Vagina (tissue), 2 donors: ENCODE measurements at places on chromosomes 12 and 14.
A peak's percentile ranks its signal among the peaks of the same experiment; 100 is the strongest.

DNA sequence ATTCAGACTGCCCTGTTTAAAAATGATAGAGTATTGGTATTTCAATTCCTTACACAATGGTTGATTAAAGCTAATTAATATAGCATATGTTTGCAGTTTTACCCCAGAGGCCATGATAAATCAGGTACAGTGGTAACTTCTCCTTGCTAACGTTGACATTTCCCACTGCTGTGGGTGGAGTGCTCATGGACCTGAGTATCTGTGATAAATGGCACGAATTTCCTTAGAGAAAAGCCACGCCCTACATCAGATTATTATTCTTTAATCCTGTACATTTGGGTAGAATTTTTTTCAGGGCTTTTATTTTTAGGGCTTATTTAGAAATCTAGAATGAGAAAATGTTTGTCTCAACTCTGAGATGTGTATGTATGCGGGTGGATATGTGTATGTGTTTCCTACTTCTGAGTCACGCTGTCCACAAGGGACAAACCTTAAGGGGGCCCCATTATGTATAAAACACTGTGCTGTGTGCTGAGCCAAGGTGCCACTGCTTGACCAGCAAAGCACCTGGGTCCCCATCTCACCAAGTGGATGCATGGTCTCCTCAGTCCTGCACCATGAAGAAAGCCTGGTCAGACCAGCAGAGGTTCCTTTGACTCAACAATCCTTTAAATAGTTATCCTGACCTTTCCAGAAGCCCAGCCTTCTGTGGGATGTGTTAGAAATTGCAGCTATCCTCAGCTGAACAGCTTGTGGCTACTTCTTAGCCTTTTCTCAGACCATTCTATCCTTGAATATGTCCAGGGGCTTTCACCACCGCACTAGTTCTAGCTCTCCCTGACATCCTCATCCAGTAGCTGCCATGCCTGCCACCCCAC lies 57.9 kb upstream of the STK38L start:
- no peak for DNase-seq

GRCh38 chr12:57089271-57090245 lies 644 bp downstream of the NAB2 start:
- no peak for DNase-seq

- no peak for DNase-seq
Measured at GRCh38 chr12:58412461-58413060, 471.2 kb downstream of the ATP23 start.

GRCh38 chr14:72651714-72652113 lies 242.2 kb downstream of the DPF3 start:
- peak; percentile 49 for DNase-seq

DNA sequence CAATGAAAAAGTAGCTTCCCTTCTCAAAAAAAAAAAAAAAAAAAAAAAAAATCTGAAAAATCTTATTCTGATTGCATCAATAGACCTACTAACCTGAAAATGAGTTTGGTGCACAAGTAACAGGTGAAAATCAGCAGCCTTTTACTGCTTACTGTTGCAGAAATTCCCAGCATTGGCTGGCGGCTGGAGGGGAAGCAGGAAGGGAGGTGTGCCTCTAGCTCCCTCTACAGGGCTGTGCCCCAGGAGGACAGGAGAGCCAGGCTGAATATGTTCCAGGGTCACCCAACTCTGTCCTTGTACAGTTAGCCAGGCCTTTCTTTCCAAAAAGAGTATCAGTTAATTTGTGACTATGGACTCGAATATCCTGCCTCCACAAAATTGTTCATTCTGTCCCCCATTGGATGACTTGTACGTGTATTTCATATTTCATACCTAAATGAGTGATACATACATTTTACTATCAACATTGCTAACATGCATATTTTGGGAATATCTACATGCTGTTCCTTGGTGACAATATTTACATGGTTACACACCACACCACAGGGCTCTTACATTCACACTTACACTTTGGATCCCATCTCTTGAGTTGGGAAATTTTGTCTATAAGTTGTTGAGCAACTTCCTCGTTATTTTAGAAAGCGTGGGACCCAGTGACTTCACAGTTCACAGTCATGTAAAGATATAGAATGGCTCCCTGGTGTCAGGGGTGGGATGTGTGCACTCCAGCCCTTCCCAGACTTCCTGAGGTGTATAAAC lies 124.8 kb downstream of the SAMD4A start:
- DNase-seq = no peak

DNA sequence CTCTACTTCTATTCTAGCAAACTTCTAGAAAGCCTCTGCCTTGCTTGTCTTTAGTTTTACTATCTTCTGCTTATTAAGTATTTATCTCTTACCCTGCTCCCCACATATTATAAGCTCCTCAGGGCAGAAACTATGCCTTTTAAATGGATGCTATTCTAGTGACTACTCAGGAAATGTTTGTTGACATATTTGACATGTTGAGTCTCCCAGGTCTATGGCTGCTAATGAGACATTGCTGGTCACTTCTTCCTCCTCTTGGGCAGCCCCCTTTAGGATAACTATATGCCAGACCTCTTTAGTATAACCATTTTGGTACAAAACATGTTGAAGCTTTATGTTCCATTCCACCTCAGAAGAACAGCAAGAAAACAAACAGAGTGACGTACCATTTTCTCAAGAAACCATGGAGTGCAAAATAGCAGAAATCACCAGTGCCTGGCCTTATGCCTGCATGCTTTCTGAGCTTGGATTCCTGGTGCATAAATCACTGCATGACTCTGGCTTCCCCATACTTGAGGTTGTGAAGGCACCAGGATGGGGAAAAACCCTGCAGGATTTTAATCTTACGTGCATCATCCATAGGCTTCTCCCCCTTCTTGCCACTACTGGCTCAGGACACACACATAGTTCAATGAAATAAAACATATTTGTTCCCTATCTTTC lies 202.6 kb downstream of the TMX1 start:
- DNase-seq = no peak

DNA sequence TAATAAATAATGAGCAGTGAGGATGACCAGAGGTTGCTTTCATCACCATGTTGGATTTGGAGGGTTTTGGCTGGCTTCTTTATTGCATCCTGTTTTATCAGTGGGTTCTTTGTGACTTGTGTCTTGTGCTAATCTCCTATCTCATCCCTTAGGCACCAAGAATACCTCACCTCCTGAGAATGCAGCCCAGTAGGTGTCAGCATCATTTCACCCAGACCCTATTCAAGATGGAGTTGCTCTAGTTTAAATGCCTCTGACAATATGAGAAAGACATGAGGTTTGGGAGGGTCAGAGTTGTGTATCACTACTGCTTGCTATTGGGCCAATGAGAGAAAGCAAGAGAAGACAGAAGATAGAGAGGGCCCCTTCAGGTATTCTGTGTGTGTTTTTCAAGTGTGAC lies 592.2 kb downstream of the ETNK1 start:
- DNase-seq = no peak

GRCh38 chr14:100547633-100548294 lies 39.5 kb downstream of the BEGAIN start:
- no peak for DNase-seq

DNA sequence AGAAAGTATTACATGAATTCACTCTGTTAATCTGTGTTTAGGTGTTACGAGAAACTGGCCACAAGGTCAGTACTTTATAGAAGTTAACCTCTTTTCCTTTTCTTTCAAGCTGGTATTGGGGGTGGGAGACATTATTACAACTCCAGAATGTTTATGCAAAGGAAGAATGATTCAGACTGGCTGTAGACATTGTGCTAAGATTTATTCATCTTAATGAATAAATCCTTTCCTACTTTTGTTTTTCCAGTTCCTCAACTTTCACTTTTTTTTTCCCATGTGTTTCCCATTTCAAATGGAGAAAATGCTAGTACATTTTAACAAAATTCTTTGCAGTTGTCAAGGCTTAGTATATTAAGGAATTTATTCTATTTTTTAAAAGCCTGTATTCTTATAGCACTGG lies 1.3 kb downstream of the OTOGL start:
- no peak for DNase-seq

- no peak for DNase-seq
Measured at GRCh38 chr14:73091044-73091443, 32.7 kb downstream of the RBM25 start.

- DNase-seq = peak; percentile 95
Measured at GRCh38 chr12:9064815-9065606, 50.7 kb downstream of the A2M start.
